ENCODE measurements at places on chromosomes 7 and 10. TPM values are rescaled to one million over a fixed set of nuclear protein-coding genes. Genes with fewer than 3 reads are reported as not detected.

The SLC26A3 gene
- total RNA-seq, result not detected

The NOM1 gene
- 34.0 TPM for total RNA-seq

The HMX2 gene
- total RNA-seq, result 0.43 TPM

The ZNF277 gene
- total RNA-seq, result 25.8 TPM

The HABP2 gene
- not detected for total RNA-seq

The MYL10 gene
- total RNA-seq, result not detected

The ABCB4 gene
- total RNA-seq, result not detected

The PRSS58 gene
- total RNA-seq, result not detected

The AKR1D1 gene
- total RNA-seq, result not detected

The GOLGA7B gene
- 1.1 TPM for total RNA-seq

The BUB3 gene
- total RNA-seq, result 256 TPM

The THNSL1 gene
- total RNA-seq, result 10.0 TPM

The ZNF248 gene
- total RNA-seq, result 8.5 TPM

The AUTS2 gene
- 3.1 TPM for total RNA-seq

The PTPN12 gene
- 10.0 TPM for total RNA-seq

The GRID1 gene
- not detected for total RNA-seq

The BTBD16 gene
- total RNA-seq, result not detected

The WAC gene
- 95.2 TPM for total RNA-seq

The MMRN2 gene
- total RNA-seq, result not detected

The OR6V1 gene
- not detected for total RNA-seq

The NUTM2A gene
- total RNA-seq, result 0.54 TPM

The MEOX2 gene
- not detected for total RNA-seq

The CRTAC1 gene
- total RNA-seq, result not detected

The NEUROD6 gene
- not detected for total RNA-seq

The FAM107B gene
- total RNA-seq, result 121 TPM

The PRPF18 gene
- 17.9 TPM for total RNA-seq

The PRXL2A gene
- total RNA-seq, result 21.0 TPM

The HOXA5 gene
- total RNA-seq, result not detected

The SDK1 gene
- 0.78 TPM for total RNA-seq

The UTF1 gene
- not detected for total RNA-seq

The HOXA7 gene
- not detected for total RNA-seq

The PRSS2 gene
- total RNA-seq, result not detected

The MMD2 gene
- total RNA-seq, result not detected

The STAM gene
- 21.6 TPM for total RNA-seq

The SORBS1 gene
- total RNA-seq, result 0.13 TPM

The CTBP2 gene
- total RNA-seq, result 0.60 TPM

The PLCE1 gene
- not detected for total RNA-seq

The CALML5 gene
- not detected for total RNA-seq

The SEMA3A gene
- 1.2 TPM for total RNA-seq

The GDF10 gene
- 1.4 TPM for total RNA-seq

The TMEM229A gene
- not detected for total RNA-seq

The SPDYE16 gene
- total RNA-seq, result 0.20 TPM

The MSMB gene
- total RNA-seq, result not detected

The NSUN5 gene
- total RNA-seq, result 55.6 TPM

The GJC3 gene
- 0.41 TPM for total RNA-seq

The RAPGEF5 gene
- total RNA-seq, result 0.92 TPM

The GARIN1A gene
- total RNA-seq, result 0.25 TPM

The NPTX2 gene
- not detected for total RNA-seq

The SRRM3 gene
- total RNA-seq, result not detected

The NKX6-2 gene
- not detected for total RNA-seq

The PTPN20 gene
- total RNA-seq, result 0.47 TPM

The SEMA3E gene
- total RNA-seq, result not detected

The FGF8 gene
- 0.38 TPM for total RNA-seq

The FAM237B gene
- total RNA-seq, result not detected

The EPO gene
- total RNA-seq, result not detected

The NEURL1 gene
- 1.9 TPM for total RNA-seq

The DLX6 gene
- total RNA-seq, result not detected

The PIK3CG gene
- 26.8 TPM for total RNA-seq

The GNGT1 gene
- total RNA-seq, result not detected

Measured in activated CD8-positive, alpha-beta T cell treated with anti-CD3 and anti-CD28 coated beads for 36 hours (primary cell).